B cell (primary cell): ENCODE measurements at places on chromosomes 6 and 20.

DNA sequence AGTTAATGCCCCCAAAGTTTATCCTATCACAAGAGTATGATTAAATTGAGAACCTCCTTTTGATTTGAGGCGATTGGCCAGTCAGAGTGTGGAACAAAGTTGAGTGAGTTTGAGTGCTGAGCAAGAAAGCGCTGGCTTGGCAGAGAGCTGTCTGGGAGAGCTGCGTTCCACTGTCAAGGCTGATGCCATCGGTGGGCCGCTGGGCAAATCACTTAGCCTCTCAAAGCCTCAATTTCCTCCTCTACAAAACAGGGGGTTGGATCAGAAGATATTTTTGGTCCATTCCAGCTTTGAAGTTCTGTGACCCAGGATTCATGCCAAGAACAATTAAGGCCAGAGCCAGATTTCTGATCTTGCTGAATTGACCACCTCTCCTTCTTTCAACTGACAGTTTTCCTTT lies 60.2 kb downstream of the TMEM242 start:
- no peak for DNase-seq

- DNase-seq = no peak
Measured at GRCh38 chr6:5459346-5459745, 198.0 kb downstream of the FARS2 start.

DNA sequence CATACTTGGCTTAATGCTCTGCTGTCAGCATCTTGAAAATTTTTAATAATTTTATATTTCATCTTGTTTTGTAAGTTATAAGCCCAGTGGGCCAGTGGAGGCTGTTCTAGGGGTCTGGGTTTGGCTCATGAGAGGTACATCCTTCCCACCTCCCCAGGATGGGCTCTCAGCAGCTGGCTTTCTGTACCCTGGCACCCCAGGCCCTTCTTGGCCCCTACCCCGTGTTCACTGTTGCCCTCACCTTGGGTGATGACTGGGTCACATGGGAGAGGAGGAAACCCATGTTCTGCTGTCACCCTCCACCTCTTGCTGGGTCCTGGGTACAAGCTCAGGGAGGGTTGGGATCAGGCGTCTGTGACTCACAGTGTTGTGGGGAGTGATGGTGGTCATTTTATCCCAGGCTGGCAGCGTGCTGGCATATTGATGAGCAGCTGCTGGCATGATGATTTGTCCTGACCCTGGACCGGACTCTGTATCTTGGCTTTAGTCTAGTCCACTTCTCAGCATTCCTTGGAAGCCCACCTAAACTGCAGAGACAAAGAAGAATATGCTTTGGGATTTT lies 34.6 kb downstream of the SLC16A10 start:
- no peak for DNase-seq

GRCh38 chr6:139967497-139967896 lies 593.0 kb upstream of the CITED2 start:
- DNase-seq = no peak

DNA sequence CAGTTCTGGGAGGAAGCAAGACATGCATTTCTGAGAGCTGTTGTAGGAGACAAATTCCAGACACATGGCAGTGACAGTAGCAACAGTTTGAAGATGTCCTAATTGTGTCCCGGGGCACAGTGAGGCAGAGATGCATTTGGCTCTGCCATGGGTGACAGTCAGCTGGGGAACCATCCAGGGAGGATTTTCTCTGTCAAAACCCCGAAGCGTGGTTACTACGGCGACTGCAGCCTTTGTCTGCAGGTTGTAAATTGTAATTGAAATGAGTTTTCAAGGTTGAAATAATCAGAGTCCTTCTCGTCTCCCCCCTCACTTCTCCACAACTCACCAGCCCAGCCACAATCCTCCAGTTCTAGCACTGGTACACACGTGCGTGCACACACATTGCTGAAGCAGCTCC lies 100.1 kb downstream of the GRM4 start:
- DNase-seq = no peak

DNA sequence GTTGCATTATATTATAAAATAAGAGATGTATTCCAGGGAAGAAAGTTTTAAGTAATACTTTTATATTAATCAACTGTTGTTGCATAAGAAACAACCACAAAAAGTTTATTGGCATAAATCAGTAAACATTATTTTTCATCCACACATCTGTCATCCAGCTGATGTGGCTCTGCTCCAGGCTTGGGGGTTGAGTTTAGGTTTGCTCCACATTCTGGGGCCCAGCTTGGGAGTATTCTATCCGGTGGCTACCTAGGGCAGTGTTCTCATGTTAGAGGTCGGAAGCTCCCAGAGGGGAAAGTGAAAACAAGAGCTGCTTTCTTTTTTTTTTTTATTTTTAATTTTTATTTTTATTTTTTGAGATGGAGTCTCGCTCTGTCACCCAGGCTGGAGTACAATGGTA lies 728.4 kb upstream of the FLRT3 start:
- no peak for DNase-seq

GRCh38 chr20:33940666-33941065 lies 53.0 kb upstream of the RALY start:
- DNase-seq = no peak

- DNase-seq = no peak
Measured at GRCh38 chr6:37456126-37456525, 23.1 kb downstream of the CMTR1 start.

DNA sequence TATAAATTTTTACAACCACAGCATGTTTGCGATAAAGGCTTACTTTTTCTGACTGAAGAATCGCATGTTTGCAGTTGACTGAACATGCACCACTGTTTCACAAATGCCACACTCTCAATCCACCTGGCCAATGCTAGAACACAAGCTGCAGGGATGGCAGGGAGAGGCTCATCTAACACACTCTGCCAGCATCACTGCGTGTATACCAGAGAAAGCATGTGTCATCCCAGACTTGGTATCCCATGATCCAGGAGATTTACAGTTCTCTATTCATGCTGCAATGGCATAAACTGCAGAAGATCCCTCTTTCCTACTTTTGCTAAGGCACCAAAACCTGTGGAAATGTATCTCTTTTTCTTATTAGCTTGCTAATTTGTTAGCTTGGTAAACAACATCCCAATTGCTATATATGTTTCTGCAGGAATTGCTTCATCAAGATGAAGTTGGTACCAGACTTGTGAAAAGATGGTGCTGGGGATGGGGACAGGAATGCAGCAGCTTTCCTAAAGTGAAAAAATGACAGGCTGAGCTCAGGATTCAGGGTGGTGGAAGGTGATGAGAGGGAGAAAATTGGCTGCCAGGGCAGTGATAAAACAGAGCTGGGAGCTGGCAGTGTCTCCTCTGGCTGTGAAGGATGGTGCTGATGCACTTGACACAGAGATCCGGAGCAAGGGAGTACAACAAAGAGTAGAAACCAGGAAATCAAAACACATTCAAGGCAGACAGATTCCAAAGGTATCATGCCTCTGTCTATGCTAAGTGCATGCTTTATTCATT lies 186.9 kb downstream of the HIVEP2 start:
- DNase-seq = no peak

GRCh38 chr6:37851997-37852524 lies 32.5 kb downstream of the ZFAND3 start:
- no peak for DNase-seq

DNA sequence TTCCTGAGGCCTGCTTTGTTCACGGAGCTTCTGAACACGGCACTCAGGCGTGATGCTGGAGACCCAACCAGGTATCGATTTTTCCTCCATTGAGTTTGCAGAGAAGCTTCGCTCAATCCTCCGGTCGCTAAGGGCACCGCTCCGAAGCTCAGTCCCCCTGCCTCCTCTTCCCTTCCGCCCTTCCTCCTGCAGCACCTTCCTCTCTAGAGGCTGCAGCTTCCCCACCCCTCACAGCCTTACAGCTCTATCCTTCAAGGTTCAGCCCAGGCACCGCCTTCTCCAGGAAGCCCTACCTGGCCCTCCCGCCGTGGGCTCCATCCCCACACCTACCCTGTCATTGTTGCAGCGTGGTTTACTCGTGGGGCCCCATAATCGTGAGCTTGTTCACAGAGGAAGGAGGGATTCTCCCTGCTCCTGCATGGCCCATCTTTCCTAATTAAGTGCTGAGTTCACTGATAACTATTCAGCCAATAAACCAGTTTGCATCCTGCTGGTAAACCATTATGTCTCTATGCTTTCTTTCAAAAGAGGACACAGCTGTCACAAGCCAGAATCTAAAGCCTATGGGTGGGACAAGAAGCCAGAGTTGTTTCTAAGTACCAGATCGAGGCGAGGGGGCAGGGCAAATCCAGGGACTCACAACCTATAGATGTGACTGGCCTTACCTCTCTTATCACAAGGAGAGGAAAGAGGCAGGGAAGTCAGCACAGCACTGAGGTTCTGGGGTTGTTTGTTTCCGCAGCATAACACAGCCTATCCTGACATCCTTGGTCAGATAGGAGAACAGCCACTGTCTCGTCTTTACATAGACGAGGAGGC lies 152.0 kb downstream of the GRM4 start:
- DNase-seq = no peak

GRCh38 chr6:107987805-107988204 lies 29.8 kb upstream of the SEC63 start:
- DNase-seq = no peak

GRCh38 chr20:31770243-31770642 lies 31.2 kb downstream of the TPX2 start:
- DNase-seq = no peak

DNA sequence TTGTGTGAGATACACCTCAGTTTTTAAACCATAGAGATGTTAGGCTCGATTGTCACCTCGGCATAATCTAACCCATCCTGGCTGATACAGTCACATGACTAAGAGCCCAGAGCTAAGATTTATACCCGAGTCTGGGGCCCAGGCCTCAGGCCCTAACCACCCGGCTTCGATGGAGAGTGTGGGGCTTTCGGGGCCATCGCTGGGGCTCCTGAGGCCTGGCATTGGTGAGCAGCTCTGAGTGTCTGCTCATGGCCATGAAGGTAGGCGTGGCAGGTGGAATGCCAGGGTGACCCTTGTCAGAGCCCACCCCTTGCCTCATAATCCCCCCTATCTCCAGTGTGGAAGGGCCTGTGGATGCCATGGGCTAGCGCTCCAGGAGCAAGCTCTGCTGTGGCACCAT lies 164.3 kb downstream of the BMP7 start:
- no peak for DNase-seq
